ENCODE measurements at places on chromosomes 6 and 20.
A peak's percentile ranks its signal among the peaks of the same experiment; 100 is the strongest.

DNA sequence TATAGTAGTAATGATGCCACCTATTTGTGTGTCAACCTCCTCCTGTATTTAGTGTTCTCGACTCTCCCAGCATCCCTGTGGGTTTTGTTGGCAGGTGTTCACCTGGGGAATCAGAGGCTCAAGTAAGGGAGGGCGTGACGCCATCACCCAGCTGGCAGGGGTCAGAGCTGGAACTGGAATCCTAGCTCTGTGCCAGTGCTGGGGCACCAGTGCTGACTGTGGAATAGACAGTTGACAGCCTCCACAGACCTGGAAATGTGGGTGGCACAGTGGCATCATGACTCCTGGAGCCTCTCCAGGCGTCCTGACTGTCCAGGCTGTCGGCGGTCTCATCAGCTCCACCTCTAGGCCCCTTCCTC lies 102.8 kb downstream of the SYCP2 start:
- no peak for DNase-seq

GRCh38 chr6:112243861-112244827 lies 10.2 kb downstream of the LAMA4 start:
- DNase-seq: no peak

DNA sequence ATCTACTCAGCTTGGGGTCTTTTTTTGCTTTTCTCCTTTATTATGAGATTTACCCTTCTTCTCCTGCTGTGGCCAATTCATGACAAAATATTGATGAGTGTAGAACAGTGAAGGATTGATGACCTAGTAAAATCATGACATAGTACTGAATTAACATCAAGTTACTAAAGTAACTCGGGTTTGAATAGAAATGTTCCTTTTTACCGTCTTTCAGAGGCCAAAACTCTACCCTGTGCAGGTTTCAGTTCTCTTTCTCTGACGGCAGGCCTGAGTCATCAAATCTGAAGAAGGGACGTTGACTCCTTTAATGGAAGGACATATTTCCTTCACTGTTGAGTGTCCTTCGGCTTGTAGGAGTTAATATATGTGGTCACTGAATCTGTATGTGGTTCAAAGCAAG lies 80.7 kb downstream of the RREB1 start:
- no peak for DNase-seq

- DNase-seq: no peak
Observed at GRCh38 chr6:21151530-21151929, 442.0 kb upstream of the SOX4 start.

DNA sequence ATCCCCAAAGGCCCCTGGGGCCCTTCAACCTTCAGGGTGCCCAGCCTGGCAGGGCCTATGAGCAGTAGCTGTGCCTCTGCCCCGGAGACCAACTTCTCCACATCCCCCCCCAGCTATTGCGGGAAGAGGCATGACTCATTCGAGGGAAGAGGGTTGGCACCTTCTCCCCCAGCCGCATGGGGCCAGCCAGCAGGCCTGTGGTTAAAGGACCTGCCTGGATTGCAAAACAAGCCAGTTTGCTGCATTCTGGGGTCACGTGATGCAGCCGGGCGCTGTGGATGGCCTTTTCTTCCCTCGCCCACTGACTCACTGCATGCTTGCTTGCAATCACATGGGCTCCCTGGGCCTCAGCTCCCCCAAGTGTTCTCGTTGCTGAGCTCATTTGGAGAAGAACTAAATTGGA lies 182.5 kb downstream of the MAFB start:
- DNase-seq: peak; percentile 94

DNA sequence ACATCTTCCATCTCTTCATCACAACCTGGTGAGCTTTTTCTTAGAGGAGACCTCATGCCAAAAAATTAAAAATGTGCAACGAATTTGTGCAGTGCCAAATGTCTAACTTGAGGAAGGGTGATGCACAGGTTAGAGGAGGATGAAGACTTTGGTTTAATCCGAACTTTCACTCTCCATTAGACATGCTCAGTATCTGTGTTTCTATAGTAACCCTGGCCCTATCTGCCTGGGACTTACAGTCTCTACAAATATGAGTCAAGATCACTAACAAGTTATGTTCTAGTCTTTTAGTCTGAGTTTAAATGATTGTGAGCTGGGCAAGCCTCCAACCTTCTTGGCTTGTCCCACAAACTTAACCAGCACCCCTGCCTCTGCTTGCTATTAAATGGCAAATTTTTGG lies 377.0 kb downstream of the BMP2 start:
- no peak for DNase-seq

DNA sequence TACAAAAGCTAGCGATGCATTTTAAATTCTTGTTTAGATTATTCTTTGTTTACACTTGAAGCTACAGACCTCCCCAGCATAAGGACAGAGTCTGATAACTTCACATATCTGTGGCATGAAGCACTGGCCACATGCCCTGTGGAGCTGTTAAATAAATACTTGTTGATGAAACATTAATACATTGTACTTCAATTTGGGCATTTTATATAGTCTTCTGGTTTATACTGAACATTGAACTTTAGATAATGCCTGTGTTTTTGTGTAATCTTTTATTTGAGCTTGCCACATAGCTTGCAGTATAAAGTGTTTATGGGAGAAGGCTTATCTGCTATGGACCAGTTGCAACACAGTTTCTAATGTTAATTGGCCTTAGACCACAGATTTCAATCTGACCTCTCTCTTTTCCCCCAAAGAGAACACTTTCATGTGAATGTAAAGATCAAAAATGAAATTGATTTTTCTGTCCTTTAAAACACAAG lies 48.2 kb downstream of the FRK start:
- DNase-seq: no peak

GRCh38 chr20:25269057-25269832 lies 21.4 kb downstream of the PYGB start:
- no peak for DNase-seq

DNA sequence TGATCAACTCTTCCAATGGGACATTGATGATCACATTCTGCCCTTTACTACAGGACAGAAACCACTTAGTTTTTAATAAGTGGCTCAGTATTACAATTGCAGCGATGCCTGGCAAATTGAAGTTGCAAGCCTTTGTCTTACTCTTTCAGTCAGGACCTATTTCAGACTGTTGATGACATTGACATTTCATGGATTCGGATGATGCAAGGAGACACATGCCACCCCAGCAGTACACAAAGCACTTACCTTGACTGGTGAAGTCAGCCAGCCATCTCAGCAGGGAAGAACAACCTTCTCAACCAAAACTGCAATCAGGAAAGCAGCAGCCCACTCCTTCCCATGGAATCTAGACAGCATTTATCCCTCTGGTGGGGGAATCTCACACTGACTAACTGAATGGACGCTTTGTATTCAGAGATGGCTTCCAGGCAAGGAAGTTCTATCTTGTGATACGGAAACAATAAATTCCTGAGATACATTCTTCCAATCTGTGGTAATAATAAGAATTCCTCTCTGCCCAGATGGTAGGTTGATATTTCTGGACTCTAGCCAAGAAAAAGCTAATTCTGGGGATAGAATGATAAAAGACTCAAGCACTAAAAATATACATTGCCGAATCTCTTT lies 24.8 kb downstream of the NFYA start:
- DNase-seq: peak; percentile 96

GRCh38 chr6:135887069-135887468 lies 35.6 kb downstream of the PDE7B start:
- DNase-seq: no peak

DNA sequence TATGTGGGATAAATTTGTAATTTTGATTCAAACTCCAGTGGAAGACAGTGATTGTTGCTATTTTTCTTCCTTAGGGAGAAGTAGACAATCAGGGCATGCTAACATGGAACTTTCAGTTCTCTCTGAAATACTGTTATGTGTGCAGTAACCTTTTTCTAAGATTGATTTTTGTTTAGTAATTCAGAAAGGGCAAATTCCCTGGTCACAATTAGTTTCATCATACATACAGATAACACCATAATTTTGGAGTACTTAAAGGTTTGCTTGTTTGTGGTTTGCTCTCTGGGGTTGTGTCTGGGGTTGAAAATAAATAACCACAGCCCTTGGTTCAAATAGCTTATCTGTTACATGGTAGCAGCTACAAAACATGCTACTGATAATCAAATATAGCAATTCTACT lies 34.4 kb downstream of the ADGRG6 start:
- no peak for DNase-seq

DNA sequence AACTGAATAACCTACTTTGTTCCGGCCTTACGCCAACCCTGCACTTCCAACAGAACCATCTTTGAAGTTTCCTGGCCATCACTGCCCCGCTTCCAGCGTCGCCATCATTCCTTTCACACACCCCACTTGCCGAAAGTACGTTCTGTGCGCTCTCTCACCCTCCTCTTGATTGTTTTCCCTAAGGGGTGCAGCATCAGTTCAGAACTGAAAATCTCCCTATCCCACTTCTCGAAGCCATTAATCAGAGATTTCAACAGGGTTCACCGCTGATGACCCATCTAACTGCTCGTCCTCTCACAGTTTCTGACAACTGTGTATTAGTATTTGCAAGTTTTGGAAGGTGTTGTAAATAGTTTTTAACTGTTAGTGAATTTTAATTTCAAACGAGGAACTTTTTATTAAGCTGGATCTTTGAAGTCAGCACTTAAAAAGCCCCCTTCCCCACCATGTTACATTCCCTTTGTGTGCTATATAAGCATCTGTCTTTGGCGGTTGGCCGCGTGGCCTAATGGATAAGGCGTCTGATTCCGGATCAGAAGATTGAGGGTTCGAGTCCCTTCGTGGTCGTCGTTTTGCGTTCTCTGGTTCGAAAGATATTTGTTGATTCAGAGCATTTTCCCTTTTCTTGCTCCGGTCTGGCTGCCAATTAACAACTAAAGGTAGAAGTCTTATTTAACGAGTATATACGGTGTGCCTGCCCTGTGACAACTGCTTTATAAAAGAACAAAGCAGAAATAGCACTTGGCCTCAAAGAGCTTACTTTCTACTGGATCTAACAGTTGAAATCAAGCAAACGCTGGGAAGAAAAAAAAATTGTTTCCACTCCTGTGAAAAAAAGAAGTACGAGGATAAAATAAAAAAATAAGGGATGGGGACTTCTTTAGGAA lies 42.6 kb downstream of the TRIM27 start:
- peak; percentile 73 for DNase-seq

GRCh38 chr6:2085657-2086056 lies 159.7 kb downstream of the GMDS start:
- DNase-seq: no peak

GRCh38 chr6:118788702-118789101 lies 105.2 kb upstream of the ASF1A start:
- no peak for DNase-seq

DNA sequence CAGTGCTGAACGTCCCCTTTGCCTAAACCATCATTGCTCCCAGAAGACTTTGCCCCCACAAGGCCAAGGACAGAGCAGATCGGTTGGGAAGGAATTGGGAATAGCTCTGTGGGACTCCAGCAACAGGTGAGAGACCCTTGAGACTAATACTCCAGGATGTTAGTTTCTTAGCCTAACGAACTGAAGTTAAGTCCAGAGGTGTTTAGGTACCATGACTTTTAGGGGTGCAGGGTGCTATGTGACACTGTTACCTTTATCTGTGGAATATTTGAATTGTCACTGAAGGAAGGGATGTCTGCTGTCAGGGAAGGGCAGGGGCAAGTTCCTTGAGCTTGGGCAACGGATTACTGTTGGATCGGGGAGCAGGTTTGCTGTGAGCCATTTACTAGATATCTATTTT lies 1.9 kb downstream of the BLCAP start:
- no peak for DNase-seq

GRCh38 chr20:20456741-20457140 lies 88.8 kb downstream of the INSM1 start:
- no peak for DNase-seq
